Fibroblast of the conjunctiva (primary cell): ENCODE measurements at places on chromosomes 1 and 21.

DNA sequence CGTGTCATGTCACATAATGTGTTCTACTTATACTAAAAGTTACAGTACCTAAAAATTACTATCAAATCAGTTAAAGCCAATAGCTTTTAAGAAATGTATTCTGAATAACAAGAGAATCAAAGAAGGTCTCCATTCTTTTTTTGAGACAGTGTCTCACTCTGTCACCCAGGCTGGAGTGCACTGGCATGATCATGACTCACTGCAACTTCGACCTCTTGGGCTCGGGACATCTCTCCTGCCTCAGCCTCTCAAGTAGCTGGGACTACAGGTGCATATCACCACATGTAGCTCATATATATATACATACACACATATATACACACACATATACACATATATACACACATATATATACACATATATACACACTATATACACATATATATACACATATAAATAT, 20.1 kb downstream of the COP1 start:
- no peak for DNase-seq

- DNase-seq: no peak
Measured at GRCh38 chr1:205048382-205048781, 5.4 kb downstream of the CNTN2 start.

GRCh38 chr1:44016041-44016889, 15.0 kb downstream of the SLC6A9 start:
- no peak for DNase-seq

- DNase-seq: no peak
Measured at GRCh38 chr1:62423580-62424242, 13.1 kb upstream of the USP1 start.

DNA sequence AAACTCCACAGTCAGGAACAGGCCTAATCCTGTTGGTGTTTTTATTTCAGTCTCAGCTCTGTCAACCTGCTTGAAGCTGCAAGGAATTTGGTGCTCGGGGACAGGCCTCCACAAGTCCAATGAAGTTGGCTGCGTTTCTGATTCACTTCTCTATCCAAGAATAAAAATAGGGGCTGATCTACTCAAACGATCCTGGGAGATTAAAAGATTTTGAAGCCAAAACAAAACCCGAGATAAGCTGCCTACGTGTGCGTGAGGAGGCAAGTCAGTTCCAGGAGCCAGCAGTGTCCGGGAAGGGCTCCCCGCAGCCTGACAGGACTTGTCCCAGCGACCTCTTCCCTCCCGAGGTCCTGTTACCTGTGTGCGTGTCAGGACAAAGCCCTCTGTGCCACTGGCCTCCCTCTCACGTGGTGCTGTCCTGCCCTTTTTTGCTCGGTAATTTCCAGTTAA, 98.0 kb downstream of the ETS2 start:
- DNase-seq: no peak
